ENCODE measurements at places on chromosomes 11 and 22.

DNA sequence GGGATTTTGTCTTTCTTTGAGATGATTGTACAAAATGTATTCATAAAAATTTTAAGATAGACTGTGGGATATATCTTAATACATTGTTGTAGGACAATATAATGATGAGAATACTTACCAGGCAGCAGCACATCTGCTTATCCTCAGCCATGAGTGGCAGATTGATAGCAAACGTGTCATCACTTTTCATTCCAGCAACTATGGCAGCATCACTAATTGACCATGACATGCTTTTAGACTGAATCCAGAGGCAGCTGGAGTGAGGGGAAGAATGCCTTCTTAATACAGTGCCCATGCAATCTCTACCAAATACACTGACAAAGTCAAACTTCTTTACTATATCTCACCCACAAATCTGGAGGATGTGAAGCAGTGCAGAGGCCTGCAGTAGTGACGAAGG lies 755.2 kb upstream of the RAG2 start:
- DNase-seq = no peak

DNA sequence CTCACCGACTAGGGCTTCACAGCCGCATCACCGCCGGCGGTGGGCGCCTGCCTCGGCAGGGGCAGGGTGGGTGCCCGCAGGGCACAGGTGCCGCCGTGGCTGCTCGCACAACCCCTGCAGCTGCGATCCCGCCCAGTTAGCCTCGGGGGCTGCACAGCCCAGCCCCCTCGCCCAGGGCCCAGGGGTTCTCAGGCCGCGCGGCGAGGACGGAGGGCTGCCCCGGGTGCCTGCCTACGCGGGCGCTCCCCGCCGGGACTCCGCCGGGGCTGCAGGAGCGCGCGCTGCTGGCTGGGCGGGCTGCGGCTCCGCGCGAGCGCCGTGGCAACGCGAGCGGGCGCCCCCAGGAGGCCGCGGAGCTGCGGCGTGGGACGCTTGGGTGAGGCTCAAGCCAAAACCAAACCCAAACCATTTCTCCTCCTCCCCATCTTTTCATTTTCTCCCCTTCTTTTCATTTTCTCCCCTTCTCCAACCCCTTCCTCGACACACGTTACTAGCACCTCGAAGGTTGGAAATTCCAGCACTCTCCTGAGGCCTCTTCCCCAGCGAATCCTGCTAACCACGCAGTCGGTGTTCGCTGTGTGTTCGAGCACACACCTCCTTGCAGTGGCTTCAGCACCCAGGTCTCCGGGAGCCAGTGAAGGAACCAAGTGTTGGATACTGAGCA lies at the start of gene MICAL3:
Gene MICAL3, minus strand, starts transcription at position 286 of the 664 bp plus-strand sequence. CDS start 117,749 bp downstream, outside the sequence.
- DNase-seq = no peak

DNA sequence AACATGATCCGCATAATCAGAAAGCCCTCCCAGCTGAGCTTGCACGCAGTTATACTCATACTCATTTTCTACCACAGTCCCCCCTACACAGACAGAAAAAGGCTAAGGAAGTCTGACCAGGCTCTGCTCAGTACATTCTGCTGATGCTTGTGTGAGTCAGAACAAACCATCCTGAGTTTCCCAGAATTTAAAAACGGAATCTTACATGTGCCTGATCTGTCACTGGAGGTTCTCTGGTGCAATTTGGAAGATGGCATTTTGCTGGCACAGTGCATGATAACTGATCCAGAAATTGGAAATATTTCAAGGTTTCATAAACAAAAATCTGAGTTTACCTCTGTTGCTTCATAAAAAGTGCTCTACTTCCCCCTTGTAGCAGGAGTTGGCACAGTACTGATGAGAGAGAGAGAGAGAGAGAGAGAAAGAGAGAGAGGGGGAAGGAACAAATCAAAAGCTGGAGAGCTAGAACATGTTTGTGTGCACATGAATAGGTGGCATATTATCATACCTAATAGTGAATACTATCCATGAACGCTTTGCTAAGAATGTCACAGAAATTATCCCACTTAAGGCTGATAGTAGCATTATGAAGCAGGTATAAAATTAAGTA lies 1085.3 kb downstream of the DLG2 start:
- no peak for DNase-seq

GRCh38 chr11:69005183-69005630 lies 7.8 kb downstream of the MRGPRF start:
- no peak for DNase-seq

DNA sequence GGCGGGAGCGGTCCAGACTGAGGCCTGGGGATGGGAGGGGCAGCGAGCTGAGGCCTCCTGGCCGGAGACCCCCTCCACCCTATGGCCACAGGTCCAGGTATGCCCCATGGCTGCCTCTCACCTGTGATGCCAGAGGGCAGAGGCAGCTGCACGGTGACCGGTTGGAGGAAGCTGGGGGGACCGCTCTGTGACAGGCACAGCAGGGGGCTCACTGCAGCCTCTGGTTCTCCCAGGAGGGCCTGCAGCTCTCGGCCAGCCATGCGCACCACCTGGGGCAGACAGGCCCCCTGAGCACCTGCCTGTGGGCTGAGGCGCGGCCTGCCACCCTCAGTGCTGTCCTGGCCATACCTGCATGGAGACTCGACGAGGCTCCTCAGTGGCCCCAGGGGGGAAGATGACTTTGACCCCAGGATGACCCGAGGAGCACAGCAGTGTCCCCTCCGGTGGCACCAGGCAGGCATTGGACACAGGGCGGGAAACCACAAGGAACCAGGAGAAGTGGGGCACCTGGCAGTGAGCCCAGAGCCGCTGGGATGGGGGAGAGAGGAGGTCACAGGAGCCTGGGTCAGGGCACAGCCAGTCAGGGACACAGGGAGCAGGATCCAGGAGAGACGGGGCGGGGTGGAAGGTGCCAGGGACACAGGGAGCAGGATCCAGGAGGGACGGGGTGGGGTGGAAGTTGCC lies 3.2 kb upstream of the SLC25A22 start:
- no peak for DNase-seq

DNA sequence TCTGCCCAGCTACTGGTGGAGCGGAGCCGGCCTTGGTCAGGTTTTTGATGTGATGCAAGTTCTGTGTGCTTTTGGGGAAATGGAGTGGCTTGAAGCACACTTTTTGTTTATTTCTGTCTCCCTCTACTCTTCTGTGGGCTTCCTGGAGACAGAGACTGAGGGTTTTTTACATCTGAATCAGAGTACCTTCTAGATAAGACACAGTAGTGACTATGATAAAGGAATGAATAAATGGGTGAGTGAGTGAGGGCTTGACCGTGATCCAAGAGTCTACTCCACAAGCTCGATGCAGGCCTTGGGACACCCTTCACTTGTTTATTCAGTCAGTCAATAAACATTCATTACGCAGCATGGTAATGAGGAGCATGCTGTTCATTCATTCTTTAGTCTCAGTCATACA lies 125.7 kb downstream of the PKNOX2 start:
- no peak for DNase-seq

DNA sequence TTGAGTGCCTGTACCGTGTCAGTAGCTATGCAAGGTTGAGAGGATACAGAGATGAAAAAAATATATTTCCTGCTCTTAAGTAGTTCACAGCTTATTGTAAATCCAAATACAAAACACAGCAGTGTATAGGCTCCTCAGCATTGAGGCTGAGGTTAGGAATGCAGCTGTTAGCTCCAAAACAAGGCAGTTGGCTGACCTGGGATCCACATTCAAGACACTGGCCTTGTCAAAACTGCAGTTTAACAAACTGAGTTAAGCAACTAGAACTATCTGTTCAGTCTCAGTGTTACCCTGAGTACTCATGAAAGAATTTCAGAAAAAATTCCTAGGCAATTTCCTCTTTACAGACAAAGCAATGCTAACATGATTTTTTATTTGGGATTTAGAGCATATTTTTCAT lies 42.8 kb downstream of the REXO2 start:
- DNase-seq = no peak

- DNase-seq = no peak
Measured at GRCh38 chr11:65781152-65781961, 581 bp upstream of the AP5B1 start.

DNA sequence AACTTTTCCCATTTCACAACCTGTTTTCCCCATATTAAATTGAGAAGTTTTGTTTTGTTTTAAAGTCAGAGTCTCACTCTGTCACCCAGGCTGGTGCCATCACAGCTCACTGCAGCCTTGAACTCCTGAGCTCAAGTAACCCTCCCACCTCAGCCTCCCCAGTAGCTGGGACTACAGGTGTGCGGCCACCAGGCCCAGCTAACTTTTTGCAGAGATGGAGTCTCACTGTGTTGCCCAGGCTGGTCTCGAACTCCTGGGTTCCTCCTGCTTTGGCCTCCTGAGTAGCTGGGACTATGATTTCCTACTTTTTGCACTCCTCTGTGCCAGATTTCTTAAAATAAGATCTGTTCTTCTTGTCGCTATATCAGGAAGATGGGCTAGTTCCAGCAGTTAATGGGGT lies 44.9 kb downstream of the GNB1L start:
- no peak for DNase-seq

GRCh38 chr11:24226606-24227005 lies 270.2 kb upstream of the LUZP2 start:
- no peak for DNase-seq

DNA sequence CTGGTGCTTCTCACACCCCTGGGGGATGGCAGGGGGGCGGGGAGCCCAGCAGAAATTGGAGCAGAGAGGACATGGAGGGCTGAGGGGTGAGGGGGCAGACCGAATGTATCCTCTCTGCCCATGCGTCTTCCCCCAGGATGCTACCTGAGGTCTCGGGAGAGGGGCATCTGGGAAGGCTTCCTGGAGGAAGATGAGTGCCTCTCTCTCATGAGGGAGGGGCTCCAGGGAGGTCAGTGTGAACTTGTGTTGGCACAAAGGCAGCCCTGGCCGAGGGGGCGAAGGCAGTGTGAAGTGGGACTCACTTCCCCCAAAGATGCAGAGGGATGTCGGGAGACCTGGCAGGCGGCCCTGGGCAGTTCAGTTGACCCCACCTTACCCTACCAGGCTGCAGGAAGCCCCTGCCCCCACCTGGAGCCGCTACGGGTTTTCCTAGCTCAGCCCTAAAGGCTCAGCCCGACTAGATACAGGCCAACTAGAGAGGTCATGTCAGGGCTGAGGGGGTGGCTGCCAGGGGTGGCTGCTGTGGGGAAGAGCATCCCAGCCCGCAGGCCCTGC lies 10.4 kb downstream of the ASCL2 start:
- no peak for DNase-seq

- no peak for DNase-seq
Measured at GRCh38 chr22:22789233-22789921, 98.2 kb upstream of the IGLL5 start.

DNA sequence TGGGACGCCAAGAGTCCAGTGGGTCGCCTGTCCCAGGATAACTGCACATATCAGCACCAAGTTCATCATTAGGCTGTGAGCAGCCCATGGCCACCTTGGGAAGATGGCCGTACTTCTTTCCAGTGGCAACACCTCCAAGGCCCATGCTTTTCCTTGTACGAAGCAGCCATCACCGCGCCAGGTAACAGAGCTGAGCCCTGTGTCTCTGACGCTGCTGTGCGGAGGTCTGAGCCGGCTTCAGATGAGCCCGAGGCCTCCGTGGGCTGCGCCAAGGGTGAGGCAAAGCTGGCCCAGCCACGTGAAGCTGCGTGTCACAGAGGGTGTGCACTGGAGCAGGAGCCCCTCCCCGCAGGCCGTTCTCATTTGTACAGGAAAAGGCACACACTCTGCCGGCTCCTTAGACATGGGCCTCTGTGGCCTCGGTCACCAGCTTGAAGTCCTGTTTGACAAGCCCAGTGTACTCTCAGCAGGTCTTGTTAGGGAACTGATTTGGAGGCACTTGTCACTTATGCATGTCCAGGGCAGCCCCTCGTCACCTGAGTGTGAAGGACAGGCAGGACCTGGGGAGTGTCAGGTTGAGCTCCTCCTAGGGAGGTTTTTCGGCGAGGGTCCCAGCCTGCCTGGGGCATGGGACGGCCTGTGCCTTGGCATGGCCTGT lies 401.5 kb downstream of the TBC1D22A start:
- no peak for DNase-seq

DNA sequence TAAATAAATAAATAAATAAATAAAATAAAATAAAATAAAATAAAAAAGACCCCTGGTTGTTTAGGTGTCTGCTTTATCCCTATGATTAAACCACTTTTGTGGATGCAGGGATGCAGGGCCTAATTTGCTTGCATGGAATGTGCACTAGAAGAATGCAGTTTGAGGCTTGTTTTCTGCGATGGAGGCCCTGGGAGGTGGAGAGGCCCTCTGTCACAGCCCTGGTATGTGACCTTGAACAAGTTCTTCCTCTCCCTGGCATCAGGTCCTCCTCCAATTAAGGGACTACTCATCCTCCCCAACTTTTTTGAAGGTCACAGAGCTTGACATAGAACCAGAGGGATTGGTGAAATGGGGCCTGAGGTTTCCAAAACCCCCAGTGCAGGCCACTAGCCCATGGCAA lies 22.7 kb downstream of the KCNJ4 start:
- no peak for DNase-seq

GRCh38 chr11:119709638-119710346 lies 19.2 kb downstream of the NECTIN1 start:
- DNase-seq = no peak

DNA sequence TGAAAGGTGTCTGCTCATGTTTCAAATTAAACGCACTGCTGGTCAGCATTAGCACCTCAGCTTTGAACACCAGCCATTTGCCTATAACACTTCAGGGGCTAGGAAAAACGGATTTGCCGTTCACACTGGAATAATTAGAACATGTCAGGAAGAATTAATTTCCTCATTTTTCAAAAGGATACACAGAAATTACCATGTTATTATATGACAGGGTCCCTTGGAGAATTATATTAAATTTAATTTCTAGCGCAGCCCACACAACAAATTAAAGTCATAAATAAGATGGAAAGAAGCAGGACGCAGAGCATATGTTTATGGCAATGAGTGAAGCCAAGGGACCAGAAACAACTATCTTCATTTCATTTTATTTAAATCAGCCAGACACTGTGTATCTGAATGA lies 83.8 kb upstream of the SOX6 start:
- no peak for DNase-seq

DNA sequence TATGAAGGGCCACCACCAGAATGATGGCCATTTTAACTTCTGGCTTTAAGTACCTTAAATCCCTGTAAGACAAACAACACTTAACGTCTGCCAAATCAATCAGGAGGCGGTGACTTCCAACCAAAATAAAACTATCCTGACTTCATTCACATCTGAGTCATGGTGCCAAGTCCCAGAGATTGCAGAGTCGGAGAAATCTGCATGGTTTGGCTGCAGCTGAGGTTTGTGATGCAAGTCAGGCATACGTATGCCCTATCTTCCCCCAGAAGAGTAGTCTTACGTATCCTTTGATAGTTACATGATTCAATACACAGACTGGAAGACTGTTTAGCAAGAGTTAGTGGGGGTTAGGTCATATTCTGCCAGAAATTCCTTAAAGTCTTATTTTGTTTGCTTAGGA lies 1.7 kb upstream of the GAB2 start:
- DNase-seq = peak; percentile 21

GRCh38 chr11:6353367-6353987 lies 33.2 kb upstream of the CAVIN3 start:
- DNase-seq = peak; percentile 16

GRCh38 chr11:75919525-75919924 lies 104.5 kb downstream of the UVRAG start:
- DNase-seq = no peak

- no peak for DNase-seq
Measured at GRCh38 chr11:85276332-85276731, 350.8 kb downstream of the DLG2 start.
